ENCODE measurements at places on chromosomes 4 and X. TPM values are rescaled to one million over a fixed set of nuclear protein-coding genes. Genes with fewer than 3 reads are reported as not detected.

GRCh38 chr4:11480683-11481082 lies 52.0 kb upstream of the HS3ST1 start:
- DNase-seq: no peak

DNA sequence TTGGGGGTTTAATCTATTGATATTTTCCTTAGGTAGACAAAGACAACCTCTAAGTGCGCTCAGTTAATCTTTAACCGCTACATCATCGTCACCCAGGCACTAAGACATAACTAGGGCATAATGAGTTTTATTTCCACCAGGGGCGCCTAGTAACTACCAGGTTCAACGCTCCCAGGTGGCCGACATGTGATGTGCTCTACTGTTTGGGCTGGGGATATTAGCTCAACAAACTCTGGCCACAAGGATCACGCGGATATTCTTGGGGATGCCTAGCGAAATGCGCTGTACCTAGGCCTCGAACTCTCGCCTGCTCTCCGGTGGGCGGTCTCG lies 915 bp upstream of the RAB33B start:
- no peak for DNase-seq

DNA sequence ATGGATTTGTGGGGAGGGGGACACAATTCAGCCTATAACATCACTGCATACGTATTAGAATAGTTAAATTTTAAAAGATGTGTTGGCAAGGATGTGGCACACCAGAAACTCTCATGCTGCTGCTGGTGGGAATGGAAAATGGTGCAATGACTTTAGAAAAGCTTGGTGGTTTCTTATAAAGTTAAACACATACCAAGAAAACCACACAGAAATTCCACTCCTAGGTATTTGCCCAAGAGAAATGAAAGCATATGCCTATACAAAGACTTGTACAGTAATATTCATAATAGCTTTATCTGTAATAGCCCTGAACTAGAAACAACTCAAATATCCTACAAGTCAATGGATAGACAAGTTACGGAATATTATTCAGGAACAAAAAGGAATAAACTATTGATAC lies 71.3 kb upstream of the PDHA1 start:
- DNase-seq: no peak

GRCh38 chr4:41192136-41192535 lies 22.2 kb downstream of the APBB2 start:
- DNase-seq: no peak

DNA sequence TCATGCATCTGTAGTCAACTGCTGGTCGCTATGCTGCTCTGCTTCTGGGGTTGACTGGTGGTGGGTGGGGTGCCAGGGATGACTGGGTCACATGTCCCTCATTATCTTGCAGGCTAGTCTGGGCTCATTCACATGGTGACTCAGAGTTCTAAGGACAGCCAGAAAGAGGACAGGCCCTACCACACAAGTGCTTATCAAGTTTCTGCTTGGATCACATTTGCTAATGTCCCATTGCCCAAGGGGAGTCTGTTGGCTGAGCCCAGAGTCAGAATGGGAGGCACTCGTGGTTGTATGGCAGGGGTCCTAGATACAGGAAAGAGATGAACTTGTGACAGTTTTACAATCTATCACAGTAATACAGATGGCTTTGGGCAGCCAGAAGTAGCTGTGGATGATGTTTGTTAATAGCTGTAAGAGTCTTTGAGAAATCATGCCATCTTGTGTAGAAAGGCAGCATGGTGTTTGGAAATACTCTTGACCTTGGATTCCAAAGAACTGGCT lies 221.3 kb downstream of the GPAT3 start:
- DNase-seq: no peak

DNA sequence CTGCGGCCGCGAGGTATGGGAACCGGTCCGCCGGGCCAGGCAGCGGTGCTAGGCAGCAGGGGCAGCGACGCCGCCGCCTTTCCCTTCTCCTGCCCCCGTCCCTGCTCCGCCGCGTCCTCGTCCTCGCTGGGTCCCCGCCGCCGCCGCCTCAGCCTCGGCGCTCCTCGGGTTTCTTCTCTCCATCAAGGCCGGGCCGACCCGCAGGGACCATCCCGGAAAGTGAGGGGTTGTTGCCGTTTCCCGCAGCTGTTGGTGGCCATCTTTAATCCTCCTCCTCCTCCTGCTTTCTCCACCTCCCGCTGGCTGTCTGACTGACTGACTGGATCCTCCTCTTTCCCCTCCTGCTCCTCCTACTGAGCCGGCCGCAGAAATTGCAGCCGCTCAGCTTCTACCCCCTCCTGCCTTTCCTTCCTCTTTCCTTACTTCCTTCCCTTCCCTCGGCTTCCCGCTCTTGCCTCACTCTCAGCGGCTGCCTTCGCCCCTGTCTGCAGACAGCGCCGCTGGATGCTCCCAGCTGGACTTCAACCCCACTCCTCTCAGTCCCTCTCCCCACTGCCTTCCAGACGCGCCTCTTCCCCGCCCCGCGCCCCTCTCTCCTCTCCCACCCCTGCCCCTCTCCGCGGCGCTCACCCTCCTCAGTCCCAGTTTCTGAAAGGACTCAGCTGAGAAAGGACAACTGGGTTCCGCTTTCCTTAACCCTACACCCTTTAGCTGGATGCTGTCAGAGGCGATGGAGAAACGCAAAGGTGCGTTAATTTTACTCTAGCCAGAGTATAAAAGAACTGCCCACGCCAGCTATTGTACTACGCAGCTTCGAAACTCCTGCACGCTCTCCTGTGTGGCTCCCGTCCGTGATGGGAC lies at the start of gene WDFY3:
Gene WDFY3, minus strand, starts transcription at position 309 of the 861 bp plus-strand sequence. CDS start 106,099 bp downstream, outside the sequence.
- peak; percentile 92 for DNase-seq

ARHGAP24 gene
- 2.2 TPM for total RNA-seq

PSMD10 gene
- 113 TPM for total RNA-seq

ARHGAP36 gene
- 0.22 TPM for total RNA-seq

HTR2C gene
- total RNA-seq: 1.7 TPM

PDZD4 gene
- 5.2 TPM for total RNA-seq
